ENCODE measurements at places on chromosomes 6 and 20.

DNA sequence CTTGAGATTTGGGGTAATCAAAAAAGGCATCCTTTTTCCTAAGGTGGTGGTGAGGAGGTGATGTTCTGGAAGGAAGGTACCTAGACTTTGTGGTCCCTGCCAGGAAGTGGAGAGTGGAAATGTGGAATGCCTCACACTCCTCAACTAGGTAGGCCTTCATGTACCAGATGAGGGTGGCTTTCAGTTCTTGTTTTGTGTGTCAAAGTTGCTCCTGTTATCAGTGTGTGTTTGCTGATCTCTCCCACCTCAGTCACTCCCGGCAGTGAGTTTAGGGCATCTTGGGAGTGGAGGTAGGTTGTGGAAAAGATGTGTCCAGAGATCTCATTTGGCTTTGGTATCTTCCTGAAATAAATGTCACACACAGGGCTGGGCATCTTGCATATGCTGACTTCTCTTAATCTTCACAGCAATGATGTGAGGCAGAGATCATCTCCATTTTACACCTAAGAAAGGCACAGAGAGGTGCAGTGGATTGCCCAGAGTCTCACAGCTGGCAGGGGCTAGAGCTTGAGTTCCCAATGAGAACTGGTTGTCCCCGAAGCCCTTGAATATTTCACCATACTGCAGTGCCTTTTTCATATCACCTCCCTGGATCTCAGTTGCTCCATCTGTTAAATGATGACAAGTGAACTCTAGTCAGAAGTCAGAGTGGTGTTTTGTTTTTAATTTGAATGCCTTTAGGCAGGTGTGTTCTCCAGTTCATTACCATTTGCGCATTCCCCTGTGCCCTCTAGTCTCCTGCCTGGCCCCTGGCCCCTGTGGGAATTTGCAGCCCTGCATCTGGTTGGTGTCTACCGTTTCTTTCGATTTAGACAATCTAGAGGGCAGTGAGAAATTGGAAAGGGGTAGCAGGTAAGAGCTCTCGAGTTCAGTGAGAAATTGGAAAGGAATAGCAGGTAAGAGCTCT lies 2.9 kb downstream of the PKIG start:
- DNase-seq: peak; percentile 32

DNA sequence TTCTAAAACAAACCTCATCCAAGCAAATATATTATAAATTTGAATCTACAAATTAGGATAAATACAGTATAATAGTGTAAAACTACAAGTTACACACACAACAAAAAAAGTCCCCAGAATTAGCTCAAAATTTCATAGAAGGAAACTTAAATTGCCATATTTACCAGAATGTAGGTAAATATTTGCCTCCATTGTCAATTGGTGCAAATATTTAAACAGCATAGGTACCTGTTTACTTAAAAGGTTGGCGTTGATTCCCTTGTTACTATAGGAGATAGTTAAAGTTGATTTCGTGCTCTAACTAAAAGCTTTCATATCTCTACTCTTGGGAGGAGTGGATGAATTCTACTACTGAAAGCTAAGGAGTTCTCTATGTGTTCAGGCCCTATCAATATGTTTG lies 111.6 kb upstream of the TENT5A start:
- DNase-seq: no peak

DNA sequence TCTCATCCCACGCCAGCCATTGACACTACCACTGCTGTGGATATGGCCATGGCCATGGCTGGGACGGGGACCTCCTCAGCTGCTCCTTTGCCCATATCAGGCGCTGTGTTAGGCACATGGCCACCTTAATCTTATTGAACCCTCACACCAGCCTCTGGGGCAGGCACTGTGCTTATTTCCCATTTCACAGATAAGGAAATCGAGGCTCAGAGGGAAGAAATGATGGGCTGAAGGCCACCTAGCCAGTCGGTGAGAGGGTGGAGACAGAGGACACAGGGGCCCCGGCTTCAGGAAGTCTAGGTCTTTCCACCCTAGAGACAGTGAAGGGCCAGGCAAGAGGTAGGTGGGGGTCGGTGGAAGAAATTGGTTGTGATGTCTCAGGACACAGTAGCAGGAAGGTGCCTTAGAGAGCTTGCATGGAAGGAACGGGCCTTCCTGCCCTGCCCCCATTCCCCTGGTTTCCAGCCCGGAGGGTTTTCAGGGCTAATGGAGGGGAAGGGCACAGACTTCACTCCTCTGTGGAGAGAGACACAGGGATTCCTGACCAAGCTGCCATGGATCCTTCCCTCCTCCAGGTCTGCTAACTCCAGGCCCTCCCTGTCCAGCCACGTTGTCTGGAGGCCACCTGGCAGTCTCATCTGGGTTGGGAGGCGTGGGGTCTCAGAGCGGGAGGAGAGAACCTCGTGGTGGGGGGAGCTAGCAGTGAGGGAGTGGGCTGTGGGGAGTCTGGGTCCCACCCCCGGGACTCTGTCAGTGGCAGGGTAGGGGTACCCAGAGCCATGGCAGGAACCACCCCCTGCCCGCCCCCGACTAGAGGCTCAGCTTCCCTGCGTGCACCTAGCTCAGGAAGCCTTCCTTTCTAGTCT lies 120.4 kb downstream of the VEGFA start:
- peak; percentile 27 for DNase-seq

DNA sequence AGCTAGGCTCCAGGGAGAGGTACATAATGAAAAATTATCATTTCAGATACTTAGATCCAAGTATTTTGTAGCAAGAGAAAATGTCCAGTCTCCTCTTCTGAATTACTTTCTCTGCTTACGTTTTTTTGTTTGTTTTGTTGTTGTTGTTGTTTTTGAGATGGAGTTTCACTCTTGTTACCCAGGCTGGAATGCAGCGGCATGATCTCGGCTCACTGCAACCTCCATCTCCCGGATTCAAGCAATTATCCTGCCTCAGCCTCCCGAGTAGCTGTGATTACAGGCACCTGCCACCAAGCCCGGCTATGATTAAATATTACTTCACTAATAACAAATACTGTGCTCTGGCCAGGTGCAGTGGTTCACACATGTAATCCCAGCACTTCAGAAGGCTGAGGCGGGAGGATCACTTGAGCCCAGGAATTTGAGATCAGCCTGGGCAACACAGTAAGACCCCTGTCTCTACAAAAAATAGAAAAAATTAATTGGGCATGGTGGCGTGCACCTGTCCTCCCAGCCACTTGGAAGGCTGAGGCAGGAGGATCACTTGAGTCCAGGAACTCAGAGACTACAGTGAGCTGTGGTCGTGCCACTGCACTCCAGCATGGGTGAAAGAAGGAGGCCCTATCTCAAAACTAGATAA lies 155.0 kb upstream of the JARID2 start:
- no peak for DNase-seq

GRCh38 chr20:63223121-63223825 lies 7.3 kb upstream of the YTHDF1 start:
- peak; percentile 28 for DNase-seq

DNA sequence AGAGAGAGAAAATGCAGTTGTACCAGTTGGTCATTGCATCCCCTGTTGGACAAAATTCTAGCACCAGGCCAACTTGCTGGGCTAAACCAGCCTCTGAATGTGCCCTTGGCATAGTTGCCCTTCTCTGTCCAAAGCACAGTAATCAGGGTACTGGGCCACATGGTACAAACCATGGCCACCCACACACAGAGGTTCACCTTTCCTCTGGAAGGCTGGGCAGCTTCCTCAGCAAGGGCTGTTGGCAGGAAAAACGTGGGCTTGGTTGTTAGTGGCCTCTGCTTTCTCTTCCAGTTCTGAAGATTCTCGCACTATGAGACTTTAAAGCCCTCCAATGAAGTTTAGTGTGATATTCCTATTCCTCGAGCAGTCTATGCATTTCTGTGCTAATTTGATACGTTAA lies 706 bp downstream of the DDO start:
- DNase-seq: no peak

Data from NCI-H2171 (cell line).